Caudate nucleus (tissue), 63 donors: ENCODE measurements at places on chromosomes 3 and 15.

DNA sequence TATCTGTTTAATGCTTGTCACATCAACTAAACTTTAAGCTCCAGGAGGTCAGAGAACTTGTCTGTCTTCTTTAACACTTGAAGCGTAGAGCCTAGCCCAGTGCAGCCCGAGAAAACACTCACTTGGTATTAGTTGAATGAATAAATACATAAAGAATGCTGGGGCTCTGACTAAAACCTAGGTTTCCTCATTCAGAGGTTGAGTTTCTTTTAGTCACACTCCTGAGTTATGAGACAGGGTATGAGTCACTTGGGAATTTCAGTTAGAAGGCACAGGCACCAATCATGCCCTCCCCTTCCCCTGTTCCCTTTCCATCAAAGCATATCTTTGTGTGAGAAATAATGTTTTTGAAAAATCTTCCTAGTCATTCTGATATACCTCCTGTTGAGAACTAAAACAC, 589.8 kb upstream of the DPPA4 start:
- no peak for DNase-seq

DNA sequence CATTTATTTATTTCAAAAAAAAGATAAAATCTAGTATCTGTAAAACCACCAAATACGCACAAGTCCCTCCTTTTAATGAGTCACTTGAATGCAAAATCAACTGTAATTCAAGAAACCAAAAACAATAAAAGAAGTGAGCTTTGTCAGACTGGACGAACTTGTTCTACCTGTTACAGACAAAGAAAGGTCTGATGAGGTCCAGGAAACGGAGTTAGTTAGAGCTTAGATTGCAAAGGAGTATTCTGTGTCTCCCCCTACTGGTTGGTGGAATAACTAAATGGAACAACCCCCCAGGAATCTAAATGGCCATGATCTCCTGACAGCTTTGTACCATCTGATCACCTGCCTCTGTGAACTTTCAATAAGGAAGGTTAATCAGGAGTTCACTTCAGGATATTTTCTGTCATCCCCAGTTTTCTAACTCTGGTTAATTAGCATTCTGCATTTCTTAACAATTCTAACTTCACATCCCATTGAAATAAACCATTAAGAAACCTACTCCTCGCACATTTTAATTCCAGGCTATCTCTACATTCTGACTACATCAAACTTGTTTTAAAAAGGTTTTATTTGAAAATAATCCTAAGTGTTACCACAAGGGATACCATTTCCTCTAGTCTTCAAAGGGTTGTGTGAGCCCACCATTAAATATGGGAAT, 333.0 kb upstream of the SATB1 start:
- no peak for DNase-seq

- no peak for DNase-seq
Observed at GRCh38 chr3:144521131-144521530, 549.5 kb downstream of the DIPK2A start.

- no peak for DNase-seq
Observed at GRCh38 chr15:57992761-57993355, 72.7 kb downstream of the ALDH1A2 start.

- DNase-seq: no peak
Observed at GRCh38 chr15:40746916-40747418, 8.1 kb downstream of the RMDN3 start.

DNA sequence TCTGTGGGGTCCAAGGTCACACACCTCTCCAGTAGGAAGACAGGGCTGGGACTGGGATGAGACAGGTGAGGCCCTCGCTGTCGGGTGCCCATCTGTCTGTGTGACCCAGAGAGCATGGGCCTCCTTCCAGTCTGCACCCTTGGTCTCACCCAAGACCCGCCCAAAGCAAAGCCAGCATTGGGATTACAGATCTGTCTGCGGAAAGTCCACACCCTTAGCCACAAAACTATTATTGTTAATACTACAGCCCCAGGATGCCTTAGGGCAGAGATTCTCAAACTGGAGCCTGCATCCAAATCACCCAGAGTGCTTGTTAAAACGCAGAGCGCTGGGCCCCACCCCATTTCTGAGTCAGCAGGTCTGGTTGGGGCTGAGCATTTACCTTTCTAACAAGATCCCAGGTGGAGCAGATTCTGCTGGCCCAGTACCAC, 58.5 kb upstream of the ZNF148 start:
- no peak for DNase-seq

- peak; percentile 66 for DNase-seq
Observed at GRCh38 chr15:23073890-23074646, 34.7 kb upstream of the TUBGCP5 start.

- no peak for DNase-seq
Observed at GRCh38 chr3:76122007-76122406, 336.7 kb upstream of the ZNF717 start.

- DNase-seq: no peak
Observed at GRCh38 chr15:99413955-99414754, 151.6 kb upstream of the MEF2A start.

- DNase-seq: no peak
Observed at GRCh38 chr15:88833731-88834100, 30.5 kb downstream of the ACAN start.

DNA sequence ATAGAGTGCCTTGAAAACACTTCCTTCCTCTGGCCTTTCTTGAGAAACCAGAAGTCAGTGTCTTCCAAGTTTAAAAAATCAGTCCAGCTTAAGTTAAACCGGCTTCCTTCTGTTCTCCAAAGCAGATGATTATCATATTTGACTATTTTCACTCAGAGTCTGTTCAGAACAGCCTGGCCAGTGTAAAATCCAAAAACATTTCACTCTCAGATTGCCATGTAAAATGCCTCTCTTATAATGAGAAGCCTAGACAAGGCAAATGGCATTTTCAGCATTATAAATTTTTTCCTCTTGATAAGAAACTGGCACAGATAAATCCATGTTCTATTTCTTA, 193.5 kb downstream of the TNIK start:
- no peak for DNase-seq

DNA sequence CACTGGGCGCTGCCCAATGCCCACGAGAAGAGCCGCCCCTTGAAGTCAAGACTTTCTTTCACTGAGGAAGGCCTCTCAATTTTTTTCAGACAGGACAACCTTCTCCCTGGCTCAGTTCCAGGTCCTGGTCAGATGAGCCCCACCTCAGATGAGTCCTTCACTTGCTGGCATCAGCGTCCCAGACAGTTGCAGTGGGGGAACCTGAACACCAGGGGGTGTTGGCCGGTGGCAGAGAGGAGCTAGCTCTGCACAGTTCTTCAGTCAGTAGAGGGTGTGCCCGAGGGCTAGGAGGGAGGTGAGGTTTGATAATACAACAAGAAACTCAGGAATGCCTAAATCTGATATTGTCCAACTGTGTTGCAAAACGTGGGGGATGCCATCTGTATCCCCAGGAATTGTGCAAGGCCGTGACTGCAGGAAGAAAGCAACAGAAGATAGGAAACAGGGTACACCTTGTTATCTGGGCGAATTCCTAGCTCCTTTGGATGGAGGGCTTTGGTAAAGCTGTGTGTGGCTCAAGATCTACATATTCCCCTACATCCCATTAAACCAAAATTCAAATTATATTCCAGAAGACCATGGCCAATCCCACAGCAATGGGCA, 34.3 kb downstream of the CCR3 start:
- no peak for DNase-seq

- DNase-seq: no peak
Observed at GRCh38 chr15:50113187-50113505, 5.9 kb downstream of the ATP8B4 start.

GRCh38 chr3:172653004-172653572, 57.8 kb downstream of the NCEH1 start:
- DNase-seq: no peak

GRCh38 chr3:34362910-34363309, 564.5 kb downstream of the PDCD6IP start:
- DNase-seq: no peak

DNA sequence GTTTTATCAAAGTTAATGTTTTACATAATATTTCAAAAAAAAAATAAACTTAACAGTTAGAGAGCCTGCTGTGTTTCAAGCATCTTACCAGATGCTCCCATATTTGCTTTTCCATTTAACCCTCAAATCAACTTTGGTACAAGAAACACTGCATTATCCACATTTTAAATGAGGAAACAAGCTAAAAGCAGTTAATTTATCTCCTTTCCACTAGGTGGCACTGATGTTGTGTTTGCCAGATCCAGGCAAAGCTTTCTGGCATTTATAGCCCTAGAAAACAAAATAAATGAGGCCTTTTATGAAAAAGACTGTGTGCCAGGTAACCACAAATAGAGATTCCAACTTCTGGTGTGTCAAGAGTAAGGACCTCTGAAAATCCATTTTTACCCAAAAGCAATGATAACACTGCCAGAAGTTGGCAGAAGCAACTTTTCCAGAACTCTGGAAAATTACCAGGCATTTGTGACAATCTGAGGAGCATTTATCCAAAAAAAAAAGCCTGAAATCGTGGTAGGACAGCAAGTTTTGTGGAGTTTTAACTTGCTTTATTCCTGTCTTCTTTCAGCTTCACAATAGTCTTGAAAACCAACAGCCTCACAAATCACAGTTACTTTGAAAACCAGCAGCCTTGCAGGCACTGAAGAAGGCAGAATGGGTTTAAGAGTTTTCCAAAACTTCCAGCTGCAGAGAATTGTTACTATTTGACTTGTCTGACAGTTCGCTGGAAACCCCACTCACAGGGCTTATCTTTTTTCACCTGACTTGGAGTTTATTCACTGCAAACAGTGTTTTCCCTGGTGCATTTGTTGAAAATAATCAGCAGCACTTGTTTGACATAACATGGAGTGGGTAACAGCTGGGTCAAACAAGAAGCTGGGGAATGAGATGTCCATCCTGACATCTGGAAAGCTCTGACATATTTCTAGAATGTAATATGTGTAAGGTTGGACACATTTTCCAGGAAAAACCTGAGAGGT, 9.2 kb downstream of the FAM162A start:
- DNase-seq: no peak

DNA sequence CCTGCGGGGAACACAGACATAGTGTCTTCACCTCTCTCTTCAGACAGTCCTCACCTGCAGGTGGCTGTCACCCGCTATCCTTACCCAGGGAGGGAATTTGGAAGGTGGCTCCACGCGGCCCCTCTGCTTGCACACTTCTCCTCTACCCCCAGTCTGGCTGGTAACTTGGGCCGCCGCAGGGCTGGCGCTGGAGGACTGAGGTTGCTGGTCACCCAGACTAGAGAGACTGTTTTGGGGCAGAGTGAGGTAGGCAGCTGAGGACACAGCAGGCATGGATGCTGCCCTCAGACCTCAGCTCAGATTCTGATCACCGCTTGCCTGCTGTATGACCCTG, 12.6 kb upstream of the IQSEC1 start:
- no peak for DNase-seq

DNA sequence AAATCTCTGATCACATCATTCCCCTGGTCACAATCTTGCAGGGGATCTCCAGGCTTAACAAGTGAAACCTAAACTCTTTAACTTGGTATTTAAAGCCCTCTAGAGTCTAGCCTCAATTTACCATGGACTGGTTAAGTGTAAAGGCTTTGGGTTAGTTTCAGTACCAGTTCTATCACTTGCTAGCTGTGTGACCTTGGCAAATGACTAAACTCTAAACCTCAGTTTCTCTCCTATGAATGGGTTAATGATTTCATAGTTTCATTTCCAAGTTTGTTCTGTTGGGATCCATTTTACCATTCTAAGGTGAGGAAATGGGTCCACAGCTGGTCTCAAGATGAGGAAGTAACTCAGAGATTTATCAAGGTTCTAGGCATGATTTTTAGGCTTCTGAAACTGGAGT, 38.8 kb upstream of the TIMP4 start:
- no peak for DNase-seq

GRCh38 chr3:150180334-150180733, 209.6 kb upstream of the PFN2 start:
- DNase-seq: no peak

DNA sequence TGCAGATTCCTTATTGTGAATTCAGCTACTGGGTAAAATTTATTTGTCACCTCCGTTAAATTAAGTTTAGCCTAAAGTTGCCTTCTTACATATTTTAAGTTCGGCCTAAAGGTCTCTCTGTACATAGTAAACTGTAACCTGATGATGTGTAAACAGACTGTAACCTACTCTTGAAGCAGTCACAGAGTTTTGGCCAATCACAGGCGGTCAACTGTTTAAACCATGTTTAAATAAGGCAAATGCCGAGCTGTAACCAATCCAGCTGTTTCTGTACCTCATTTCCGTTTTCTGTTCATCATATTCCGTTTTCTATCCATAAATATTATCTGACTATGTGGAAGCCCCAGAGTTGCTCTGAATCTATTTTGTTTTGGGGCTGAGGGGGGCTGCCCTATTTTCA, 2.4 kb upstream of the ADAMTSL3 start:
- DNase-seq: no peak

GRCh38 chr15:81297147-81297572, 26.8 kb downstream of the STARD5 start:
- DNase-seq: no peak

GRCh38 chr3:143526011-143526545, 322.2 kb downstream of the SLC9A9 start:
- DNase-seq: peak; percentile 6

- DNase-seq: no peak
Observed at GRCh38 chr3:155019575-155019974, 60.5 kb upstream of the MME start.

- DNase-seq: no peak
Observed at GRCh38 chr3:154540950-154541604, 111.1 kb upstream of the GPR149 start.

- no peak for DNase-seq
Observed at GRCh38 chr3:178435575-178435974, 100.7 kb upstream of the KCNMB2 start.

DNA sequence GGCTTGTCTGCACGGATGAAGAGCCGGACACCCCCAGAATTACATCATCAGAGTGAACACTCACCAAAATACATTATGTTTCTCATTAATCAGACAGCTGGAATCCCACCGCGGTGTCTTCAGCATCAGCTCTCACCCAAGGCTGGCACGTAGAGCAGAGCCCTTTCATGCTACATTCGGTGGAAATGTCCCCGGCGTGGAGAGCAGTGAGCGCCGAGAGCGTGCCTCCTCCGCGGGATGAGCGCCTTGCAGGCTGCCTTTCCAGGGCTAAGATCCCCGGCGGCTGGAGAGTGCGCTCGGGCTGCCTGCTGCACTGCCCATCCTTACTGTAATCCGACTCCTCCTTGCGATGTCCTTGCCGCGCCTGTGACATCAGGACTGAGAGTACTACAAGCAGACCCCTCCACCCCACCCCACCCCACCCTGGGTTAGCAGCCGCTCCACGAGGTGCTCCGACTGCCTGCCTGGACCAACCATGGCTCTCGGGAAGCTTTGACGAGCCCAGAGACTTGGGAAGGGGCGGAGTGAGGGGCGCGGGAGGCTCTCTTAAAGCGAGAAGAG, at the start of gene ZNF385D:
Gene ZNF385D (minus strand): TSS at position 380 of the 561 bp plus-strand sequence. CDS start 294 bp downstream, at position 86.
- DNase-seq: peak; percentile 36

GRCh38 chr3:188259191-188259590, 105.2 kb downstream of the LPP start:
- no peak for DNase-seq
